HS-27A (cell line): ENCODE measurements at places on chromosomes 1 and 21.

- peak; percentile 90 for DNase-seq
Observed at GRCh38 chr1:33433509-33434362, 2.8 kb upstream of the PHC2 start.

DNA sequence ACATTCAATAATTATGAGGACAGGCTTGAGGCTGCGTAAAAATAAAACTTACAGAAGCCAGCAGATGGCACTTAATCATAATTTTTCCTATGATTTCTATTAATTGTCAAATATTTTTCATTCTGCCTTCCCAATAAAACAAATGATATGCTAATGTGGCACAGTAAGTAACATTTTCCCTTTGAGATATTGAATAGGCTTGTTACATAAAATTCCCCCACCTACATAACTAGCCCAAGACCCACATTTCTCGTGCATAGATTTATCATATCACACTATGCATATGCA lies 55.4 kb upstream of the PTGFRN start:
- no peak for DNase-seq

DNA sequence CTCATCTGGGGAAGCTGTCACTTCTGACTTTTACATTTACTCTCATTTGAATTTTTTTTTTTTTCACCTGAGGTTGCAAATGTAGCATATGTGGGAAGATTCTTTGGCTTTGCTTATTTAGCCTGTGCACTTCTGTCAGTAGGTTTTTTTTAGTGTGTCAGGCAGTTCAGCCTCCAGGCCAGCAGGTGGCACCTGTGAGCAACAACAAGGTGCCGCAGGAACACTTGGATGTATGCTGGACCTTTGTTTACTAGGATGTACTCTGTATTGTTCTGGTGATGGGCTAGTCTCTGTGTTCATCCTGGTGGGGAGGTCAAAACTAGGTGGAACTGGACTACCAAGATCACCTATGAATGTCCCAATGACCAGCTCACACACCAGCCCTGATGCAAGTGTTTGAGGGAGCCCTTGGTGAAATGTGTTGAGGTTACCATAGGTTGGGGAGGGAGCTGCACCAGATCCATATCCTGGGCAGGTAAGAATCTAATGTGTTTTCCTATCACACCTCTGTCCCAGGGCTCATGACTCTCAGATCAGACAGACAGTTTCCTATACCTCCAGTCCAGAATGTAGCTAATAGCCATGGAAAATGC lies 618.2 kb downstream of the BRINP3 start:
- no peak for DNase-seq

- DNase-seq: no peak
Observed at GRCh38 chr1:52532731-52533327, 20.1 kb downstream of the TUT4 start.

GRCh38 chr1:187270256-187270655 lies 441.5 kb downstream of the PLA2G4A start:
- no peak for DNase-seq
